Thyroid gland (tissue), 4 donors: ENCODE measurements at places on chromosomes 11 and 22. TPM values are rescaled to one million over a fixed set of nuclear protein-coding genes. Genes with fewer than 3 reads are reported as not detected.

The DRAP1 gene
- total RNA-seq, result 158 TPM

GRCh38 chr22:30823015-30823370 lies 128.3 kb downstream of the OSBP2 start:
- H3K27me3 ChIP-seq, result peaks cover 12% of the 10 kb centered on the region

The RIMBP3C gene
- 0.59 TPM for total RNA-seq

DNA sequence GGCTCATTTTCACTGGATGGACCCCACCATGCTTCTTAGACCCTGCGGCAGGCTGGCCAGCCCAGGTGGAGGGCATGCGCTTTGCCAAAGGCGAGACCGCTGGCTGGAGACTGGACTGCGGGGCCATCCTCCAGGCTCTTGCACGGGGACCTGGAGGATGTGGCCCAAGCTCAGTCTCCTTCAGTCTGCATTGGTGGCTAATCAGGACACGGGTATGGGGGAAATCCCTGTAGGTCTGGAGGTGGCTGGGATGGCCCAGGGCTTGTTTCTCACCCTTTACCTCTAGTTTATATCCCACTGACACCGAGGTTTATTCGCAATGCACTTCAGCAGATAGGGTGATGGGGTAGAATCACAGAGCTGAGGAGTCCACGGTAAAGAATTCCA lies 45.0 kb downstream of the BCR start:
- peaks cover 85% of the 10 kb centered on the region for H3K4me1 ChIP-seq
- no peaks in the 10 kb centered on the region for H3K36me3 ChIP-seq
- no peak overlapping the region for H3K4me3 ChIP-seq

DNA sequence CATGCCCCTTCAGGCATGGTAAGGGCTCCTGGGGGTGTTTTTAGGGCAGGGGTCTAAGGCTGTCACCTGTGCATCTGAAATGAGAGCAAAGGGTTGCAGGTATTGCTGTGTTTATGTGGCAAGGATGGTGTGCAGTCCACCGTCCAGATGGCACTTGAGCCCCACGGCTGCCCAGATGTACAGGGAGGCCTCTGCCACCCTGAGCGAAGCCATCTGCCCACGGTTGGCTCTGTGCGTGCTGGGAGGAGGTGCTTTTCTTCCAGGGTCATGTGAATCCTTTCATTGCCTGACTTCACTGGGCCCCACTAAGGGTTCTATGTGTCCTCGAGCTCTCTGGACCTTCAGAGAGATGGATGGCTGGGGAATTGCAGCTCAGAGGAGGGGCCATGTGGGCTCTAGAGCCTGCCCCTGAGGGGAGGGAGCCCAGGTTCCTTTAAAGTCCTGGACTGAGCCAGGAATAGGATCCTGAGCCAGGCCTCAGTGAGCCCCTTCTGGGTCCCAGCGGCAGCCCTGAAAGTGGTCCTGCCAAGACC lies 89.9 kb downstream of the CTTN start:
- DNase-seq, result no peak
- H3K27ac ChIP-seq, result no peak overlapping the region
- no peak overlapping the region for H3K4me3 ChIP-seq
- no peaks in the 10 kb centered on the region for H3K4me1 ChIP-seq

The OR52A5 gene
- total RNA-seq, result not detected
